H7 (cell line): ENCODE measurements at places on chromosomes 5 and 9. TPM values are rescaled to one million over a fixed set of nuclear protein-coding genes. Genes with fewer than 3 reads are reported as not detected.

Gene MYORG
- total RNA-seq = 12.3 and 19.8 TPM in 2 replicates

DNA sequence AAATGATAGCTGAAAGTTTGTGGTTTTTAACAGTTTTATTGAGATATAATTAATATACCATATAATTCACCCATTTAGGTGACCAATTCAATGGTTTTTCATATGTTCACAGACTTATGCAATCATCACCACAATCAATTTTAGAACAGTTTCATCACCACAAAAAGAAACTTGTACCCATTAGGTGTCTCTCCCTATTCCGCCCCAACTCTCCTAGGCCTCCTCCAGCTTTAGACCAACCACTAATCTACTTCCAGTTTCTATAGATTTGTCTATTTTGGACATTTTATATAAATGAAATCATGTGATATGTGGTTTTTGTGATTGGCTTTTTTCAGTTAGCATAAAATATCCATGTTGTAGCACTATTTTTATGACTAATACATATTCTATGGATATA, 38.6 kb downstream of the YTHDC2 start:
- DNase-seq = no peak

Gene RAB3C
- total RNA-seq = 6.2 and 11.5 TPM in 2 replicates

DNA sequence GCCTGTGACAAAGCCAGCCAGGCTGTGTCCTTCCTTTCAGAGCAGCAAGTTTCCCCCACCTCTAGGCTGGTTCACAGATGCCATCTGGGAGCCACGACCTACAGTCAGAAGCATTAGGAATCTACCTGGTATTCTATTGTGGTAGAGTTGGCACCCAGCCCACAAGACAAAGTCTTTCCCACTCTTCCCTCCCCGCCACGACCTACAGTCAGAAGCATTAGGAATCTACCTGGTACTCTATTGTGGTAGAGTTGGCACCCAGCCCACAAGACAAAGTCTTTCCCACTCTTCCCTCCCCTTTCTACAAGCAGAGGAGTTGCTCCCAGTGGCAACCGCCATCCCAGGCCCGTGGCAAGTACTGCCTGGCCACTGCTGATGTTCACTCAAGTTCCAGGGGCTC, 157.8 kb upstream of the TNC start:
- DNase-seq = no peak

Gene PPP1R2B
- not detected in 2 replicates for total RNA-seq

GRCh38 chr5:157454273-157454672, 5.7 kb upstream of the NIPAL4 start:
- DNase-seq = no peak

GRCh38 chr5:91910655-91911054, 527.5 kb upstream of the ARRDC3 start:
- no peak for DNase-seq

- no peak for DNase-seq
These were observed 75.1 kb downstream of the ALDH7A1 start for GRCh38 chr5:126519637-126520592.

DNA sequence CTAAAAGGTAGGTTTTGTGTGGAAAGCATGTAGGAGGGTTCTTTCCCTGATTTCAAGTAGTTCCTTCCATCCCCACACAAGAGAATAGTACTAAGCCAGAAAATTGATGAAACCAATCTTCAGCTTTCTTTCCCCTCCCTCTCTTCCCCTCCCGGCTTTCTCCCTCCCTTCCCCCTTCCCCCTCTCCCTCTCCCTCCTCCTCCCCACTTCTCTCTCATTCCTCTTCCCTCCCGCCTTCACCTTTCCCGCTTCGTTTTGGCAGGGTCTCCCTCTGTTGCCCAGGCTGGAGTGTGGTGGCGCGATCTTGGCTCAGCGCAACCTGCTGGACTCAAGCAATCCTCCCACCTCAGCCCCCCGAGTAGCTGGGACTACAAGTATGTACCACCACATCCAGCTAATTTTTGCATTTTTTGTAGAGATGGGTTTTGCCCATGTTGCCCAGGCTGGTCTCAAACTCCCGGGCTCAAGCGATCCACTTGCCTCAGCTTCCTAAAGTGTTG, 85.8 kb downstream of the ZCCHC7 start:
- no peak for DNase-seq

Gene NTRK2
- total RNA-seq = not detected in 2 replicates

GRCh38 chr5:891837-892393, 686 bp downstream of the BRD9 start:
- no peak for DNase-seq

Gene EXD3
- 7.0 and 15.7 TPM in 2 replicates for total RNA-seq

DNA sequence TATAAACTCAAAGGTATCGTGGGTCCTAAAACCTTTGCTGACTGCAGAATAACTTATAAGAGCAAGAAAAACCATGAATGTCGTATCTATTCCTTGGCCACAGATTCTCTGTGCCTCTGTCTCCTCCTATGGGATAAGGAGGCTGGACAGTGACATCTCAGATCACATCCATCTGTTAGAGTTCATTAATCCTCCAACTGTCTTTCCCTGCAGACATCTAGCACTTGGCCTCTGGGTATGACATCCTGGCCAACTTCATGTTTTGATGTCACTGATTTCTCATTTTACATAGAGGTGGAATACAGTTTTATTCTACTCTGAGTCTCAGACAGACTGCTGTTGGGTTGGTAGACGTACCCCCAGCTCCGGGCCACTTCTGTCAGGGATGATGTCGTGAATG, 86.2 kb downstream of the OTULIN start:
- DNase-seq = no peak

GRCh38 chr5:107631805-107632362, 38.9 kb downstream of the EFNA5 start:
- peak; percentile 13 for DNase-seq

DNA sequence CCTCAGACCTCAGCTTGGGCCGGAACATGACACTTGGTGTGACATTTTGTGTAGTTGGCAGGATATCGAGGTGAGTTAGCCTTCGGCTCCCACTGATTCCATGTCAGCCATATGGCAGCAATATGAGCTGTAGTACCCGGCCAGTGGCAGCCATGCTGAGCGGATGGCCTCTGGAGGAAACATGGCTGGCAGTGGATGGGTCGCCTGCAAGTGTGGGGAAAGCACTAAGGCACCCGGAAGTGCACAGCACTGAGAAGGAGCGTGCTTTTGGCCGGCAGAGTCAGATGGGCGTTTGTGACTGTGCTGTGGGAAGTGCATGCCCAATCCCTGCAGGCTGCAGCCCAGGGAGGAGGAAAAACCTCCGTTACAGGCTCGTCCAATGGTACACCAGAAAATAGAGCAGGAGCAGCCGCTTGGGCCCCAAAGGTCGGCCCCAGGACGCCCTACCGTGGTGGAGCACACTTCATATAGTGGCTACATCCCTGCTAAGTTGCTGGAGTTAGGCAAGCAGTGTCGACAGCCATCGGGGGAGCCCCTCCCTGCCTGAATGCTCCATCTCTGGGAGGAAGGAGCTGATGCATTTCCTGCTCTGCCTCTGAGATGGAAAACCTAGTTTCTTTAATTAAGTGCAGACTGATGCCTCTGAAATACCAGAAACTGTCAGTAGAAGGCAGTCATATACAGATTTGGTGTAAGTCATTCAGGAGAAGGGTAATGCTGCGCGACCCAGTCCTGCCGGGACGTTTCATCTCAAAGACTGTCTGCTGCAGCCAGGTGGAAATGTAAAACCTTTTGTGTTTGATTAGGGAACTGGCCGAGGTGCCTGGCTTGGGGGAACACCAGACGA, 2185.8 kb upstream of the ACO1 start:
- no peak for DNase-seq

Gene PCDHGA8
- 0.22 TPM in 1 of 2 replicates, not detected in the other for total RNA-seq

- no peak for DNase-seq
These were observed 156.1 kb upstream of the ANKRD55 start for GRCh38 chr5:56389261-56389660.

Gene CCDC107
- 4.1 and 9.3 TPM in 2 replicates for total RNA-seq

DNA sequence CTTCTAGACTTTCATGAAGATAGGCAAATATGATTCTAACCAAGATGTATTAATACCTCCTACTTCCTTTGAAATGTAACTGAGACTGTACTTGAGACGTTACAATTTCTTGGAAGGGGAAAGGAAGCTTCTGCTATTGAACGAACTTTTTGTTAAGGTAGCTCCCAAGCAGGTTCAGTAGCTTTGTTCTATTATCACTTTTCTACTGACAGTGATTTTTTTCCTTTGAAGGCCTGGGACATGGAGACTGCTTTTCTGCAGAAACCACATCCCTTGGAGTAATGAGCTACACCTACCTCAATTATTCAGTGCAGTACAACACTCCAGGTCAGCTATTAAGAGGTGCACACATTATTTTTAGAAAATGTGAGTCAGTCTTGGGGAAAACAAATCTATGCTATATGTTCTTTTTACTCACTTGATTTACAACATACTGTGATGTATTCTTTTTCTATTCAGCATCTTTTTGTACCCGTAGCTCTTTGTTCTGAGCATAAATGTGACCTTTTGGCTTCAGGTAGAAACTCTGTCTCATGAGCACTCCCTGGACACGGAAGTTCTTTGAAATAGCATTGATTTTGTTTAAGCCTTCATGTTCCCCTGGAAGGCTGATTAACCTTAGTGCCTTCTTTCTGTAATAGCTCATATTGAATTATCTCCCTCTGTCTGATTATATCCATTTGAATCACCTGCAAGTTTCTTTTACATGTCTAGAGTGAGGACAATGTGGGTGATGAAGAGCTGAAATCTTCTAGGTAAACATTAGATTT, 56.5 kb upstream of the CDKN2B start:
- no peak for DNase-seq

DNA sequence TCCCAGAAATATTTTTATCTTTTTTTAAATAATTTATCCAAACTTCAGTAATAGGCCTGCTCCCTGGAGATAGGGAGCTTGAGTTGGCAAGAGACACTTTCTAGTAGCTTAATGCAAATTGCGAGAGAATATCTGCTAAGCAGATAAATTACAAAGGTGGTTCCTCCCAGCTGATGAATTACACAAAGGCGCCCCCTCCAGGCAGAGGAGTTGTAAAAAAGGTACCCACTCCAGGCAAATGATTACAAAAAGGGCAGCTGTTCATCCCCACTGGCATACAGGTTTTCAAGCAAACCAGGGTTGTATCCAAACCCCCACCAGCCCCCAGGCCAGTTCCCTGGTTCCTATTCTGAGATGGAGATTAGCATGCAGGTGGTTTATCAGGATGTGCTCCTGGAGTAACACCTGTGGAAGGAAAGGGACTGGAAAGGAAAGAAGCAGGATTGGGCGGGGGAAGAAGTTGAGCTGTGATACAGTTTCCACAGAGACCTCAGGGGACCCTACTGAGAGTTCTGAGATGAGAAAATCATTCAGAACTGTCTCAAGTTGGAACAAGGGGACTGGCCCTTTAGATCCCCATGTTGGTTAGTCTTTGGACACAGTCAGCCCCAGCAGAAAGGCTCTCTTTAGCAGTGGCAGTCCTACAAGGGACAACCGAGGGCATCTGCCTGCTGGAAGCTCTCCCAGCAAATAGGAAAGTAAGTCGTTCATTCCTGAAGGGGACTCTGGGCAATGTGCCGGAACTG, 25.5 kb downstream of the ESM1 start:
- DNase-seq = peak; percentile 33

Gene ALDH7A1
- 60.6 and 64.3 TPM in 2 replicates for total RNA-seq

DNA sequence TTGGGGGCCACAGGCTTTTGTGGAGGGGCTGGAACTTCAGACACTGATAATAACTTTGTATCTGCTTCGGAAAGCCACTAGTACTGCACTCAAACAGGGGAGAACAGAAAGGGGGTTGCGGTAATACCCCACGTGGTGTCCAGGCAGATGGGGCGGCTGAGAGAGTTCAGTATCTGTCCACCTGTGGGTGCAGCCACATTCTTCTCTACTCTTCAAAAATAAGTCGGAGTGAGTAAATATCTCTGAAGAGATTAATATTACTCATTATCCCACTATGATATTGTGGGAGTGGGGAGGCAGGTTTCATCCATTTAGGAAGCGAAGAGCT, 102.1 kb upstream of the SSBP2 start:
- DNase-seq = no peak
